ENCODE measurements at places on chromosomes 4 and X.

- DNase-seq, result no peak
These were observed 3.6 kb downstream of the TBCK start for GRCh38 chr4:106312377-106312776.

DNA sequence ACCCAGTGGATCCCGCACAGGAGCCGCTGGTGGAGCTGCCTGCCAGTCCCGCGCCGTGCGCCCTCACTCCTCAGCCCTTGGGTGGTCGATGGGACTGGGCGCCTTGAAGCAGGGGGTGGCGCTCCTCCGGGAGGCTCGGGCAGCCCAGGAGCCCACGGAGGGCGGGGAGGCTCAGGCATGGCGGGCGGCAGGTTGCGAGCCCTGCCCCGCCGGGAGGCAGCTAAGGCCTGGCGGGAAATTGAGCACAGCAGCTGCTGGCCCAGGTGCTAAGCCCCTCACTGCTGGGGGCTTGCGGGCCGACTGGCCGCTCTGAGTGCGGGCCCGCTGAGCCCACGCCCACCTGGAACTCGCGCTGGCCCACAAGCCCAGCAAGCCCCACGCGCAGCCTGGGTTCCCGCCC lies 127.1 kb upstream of the TMEM164 start:
- DNase-seq, result no peak

DNA sequence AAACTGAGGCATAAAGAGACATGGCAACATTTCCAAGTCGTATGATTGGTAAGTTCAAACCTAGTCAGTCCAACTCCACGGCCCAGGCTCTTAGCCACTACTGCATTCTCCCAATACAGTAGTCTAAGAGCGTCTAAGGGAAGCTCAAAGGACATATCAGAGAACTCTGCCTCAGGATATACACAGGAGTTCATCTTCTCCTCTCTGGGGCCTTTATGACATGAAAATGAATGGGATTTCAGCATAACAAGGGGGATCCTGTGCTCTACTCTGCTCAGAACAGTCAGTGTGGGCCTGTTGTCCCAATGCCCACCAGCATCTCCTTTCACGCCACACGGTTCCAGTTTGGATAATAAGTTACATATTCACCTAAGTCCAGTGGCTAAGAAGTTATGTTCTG lies 4.2 kb downstream of the GASK1B start:
- DNase-seq, result no peak

- DNase-seq, result no peak
These were observed 210.0 kb upstream of the STK26 start for GRCh38 chrX:131812847-131813825.

GRCh38 chr4:1989533-1990347 lies 19.0 kb downstream of the NELFA start:
- DNase-seq, result no peak

DNA sequence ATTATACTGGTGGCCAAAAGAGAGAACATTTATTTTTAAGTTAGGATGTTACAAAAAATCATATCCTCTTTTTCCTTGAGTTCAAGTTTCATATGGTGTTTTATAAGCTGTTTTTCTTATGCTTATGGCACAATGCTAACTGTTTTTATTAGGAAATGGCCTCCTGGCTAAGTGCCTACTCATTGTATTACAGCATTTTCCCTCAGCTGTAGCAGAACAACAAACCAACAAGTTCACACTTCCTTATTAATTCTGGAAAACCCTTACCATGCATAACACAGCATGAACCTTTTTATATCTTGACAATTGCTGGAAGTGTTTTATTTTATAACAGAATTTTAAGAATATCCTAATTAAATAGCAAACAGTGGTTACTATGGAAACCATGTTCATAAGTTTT lies 165.8 kb downstream of the GASK1B start:
- no peak for DNase-seq

- no peak for DNase-seq
These were observed 8.6 kb downstream of the SHOX start for GRCh38 chrX:639151-639550.

DNA sequence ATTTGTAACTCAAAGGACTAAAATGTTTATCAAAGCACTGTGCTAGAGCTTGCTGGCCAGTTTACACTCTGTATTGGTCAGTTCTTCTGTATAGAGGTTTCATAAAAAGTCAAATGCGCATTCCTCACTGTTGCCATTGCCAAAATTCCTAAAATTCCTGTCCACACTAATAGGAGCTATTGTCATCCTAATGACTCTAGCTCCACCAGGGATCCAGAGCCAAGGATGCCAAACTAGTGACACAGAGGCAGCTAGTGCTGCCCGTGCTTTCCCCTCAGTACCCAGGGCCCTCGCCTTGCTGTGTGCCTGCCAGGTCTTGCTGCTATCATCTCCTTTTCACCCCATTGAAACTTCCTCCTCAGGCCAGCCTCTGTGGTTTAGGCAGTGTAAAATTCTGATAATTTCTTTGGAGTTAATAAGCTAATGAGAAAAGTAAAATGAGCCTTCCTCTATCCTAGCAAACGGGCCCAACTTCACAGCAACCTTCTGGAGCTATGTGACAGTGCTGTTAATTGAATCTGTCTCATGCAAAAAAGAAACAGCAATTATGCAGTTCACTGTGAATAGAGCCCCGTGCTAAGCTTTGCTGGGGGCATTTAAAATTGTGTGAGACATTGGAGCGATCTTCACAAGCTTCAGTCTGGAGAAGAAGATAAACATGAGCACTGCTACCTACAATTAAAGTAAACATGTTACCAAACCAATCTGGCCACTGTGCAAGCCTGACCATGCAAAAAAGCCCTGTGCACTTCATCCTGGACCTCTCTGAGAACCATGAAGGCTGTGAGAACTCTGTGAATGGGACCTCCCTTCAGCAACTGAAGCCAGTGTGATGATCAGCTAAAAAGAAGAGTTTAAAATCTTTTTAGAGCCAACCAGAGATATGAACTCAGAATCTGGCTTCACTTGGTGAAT lies 43.1 kb upstream of the FGF2 start:
- DNase-seq, result peak; percentile 53

GRCh38 chr4:113468165-113469022 lies 293.1 kb downstream of the CAMK2D start:
- peak; percentile 96 for DNase-seq

DNA sequence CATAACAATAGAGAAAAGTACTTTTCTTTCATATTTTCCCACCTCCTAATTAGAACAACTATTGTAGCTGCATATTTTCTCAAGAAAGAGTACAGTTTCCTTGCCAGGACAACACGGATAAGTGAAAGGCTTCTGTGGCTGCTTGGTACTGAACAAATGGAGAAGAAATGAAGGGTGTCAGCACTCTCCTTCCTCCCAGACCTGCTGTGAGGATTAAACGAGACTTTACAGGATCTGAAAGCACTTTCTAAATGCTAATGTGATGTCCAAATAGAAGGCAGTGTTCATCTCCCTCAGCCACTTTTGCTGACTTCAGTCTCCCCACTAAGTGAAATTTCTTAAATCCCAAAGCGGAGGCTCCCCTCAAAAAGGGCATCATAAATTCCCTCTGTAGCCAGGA lies 13.9 kb downstream of the NIPAL1 start:
- no peak for DNase-seq

DNA sequence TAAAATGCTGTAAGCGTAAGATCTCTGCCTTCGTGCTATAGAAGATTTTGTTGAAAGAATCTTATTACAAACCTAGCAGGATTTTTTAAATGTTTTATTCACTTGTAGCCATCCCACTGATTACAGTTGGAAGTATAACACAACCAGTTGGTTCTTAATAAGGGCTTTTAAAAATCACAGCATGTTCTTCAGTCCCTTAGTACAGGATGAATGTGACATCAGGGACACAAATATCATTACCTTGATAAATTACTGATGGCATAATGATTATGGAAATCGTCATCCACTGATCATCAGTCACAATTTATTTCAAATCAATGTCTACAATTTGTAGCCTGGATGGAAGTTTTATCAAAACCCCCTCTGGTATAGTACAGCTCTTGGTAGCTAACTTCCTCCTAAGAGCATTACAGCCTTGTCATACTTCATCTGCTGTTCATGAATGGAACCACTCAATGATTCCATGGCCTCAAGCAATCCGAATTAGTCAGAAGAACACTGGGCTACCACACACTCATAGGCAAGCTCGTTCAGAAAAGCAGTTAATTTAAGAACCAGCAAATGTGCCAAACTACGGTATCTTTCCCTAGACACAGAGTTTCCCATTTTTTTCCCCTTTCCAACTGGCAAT lies 389.2 kb upstream of the TENM3 start:
- no peak for DNase-seq

GRCh38 chrX:88991583-88992132 lies 244.6 kb downstream of the CPXCR1 start:
- DNase-seq, result no peak

GRCh38 chr4:6226506-6226905 lies 26.2 kb upstream of the JAKMIP1 start:
- peak; percentile 56 for DNase-seq

DNA sequence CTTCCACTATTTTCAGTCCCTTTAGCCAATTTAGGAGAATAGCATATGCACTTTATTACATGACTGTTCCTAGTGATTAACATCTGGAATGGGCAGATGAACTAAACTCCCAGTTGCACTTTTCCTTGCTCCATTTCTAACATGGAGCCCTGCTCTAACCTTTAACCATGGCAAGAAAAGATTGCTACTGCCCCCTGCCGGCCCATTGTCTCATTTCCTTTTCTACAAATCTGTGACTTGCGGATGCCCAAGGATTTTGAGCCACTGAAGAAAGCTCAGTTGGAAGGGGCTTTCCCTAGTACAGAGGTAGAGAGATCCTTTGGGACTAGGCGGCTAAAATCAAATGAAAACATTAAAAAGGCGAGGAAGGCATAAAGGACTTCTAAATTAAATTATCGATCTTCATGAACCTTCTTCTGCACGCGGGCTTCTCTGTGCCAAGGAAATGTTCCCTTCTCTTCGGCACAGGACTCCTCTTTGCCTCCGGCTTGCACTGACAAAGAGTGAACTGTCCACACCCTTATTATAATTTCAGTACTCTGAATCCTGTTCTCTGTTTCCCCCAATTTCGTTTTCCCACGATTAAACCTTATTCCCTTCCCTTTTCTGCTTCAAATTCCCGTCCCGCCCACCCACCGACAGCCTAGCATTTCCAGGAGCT lies 577 bp upstream of the GLRA2 start:
- no peak for DNase-seq

- no peak for DNase-seq
These were observed 63.8 kb upstream of the FAM120C start for GRCh38 chrX:54246866-54247265.

DNA sequence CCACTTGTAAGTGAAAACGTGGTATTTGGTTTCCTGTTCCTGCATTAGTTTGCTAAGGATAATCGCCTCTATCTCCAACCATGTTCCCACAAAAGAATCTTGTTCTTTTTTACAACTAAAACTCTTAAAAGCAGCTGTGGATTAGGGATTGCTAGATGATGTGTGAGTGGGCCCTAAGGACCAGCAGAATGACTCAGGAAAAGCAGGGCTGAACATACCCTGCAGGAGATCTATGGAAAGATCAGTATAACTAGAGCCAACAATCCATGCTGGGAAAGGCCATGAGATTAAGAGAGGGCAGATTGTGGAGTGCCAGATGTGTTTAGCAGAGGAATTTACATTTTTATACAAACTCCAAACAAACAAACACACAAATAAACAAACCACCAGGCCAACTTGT lies 128.4 kb upstream of the TMEM164 start:
- no peak for DNase-seq

DNA sequence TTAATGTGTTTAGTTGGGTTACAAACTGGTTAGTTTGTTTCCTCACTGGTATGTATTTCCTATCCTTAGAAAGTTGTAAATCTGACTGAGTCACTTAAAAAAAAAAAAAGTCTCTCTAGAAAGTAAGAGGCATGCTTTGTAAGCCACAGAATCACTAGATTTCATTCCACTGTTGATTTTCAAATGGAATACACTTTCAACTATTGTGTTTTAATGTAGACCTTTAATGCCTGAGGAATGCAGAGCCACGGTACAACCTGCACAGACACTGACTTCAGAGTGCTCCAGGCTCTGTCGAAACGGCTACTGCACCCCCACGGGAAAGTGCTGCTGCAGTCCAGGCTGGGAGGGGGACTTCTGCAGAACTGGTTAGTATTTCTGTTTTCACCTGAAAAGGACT lies 88.6 kb downstream of the HHIP start:
- no peak for DNase-seq

- DNase-seq, result no peak
These were observed 6.8 kb downstream of the MMAA start for GRCh38 chr4:145625677-145626622.

DNA sequence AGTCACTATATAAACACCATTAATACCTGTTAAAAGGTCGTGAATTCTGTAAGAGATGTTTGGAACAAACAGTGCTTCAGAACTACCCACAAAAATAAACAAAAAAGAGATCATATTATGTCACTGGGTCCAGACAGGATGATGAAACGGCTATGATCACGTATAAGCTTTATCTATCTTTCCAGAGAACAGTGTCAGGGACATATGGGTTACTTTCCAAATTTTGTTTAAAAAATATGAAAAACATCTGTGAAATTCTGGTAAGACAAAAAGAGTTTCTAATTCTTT lies 90.0 kb downstream of the SORBS2 start:
- no peak for DNase-seq

DNA sequence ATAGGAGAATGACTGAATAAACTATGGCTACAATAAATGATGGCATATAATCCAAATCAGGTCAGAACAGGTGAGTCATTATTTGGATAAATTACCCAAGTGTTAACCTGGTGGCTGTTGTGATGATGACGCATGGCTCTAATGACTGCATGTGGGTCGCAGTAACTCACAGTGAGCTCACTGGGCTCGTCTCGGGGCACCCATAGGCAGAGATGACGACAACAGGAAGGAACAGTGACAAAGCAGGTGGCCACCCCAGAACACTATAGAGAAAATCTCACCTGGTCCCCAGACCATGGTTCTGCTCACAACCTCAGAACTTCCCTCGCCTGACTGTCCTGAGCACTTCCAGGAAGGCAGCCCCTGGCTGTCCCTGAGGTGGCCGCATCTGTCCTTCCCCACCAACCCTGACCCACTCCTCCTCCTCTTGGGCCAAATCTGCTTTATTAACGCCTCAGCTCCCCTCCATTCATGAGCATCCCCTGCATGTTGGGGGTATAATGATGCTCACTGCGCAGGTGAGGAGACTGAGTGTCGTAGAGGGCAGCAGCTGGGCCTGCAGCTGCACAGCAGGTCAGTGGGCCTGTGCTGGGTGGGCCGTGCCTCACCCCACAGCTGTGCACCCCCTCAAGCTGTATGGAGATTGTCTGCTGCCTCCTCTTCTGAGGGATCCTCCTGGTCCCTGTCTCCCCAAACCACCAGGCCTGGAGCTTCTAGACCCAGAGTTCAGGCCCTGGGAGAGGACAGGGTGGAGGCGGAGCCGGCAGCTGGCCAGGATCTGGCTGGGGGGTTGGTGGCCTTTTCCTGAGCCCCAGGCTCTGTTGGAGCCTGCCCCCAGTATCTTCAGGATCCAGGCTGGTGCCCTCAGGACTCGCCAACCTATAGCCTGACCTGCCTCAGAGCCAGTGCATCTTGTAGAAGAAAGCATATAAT lies 30.9 kb upstream of the FAM156A start:
- no peak for DNase-seq

- DNase-seq, result no peak
These were observed 96.3 kb downstream of the TMA16 start for GRCh38 chr4:163590619-163591264.

Measured in tibial artery (tissue), 4 donors.